ENCODE measurements at places on chromosomes 1 and 21.
A peak's percentile ranks its signal among the peaks of the same experiment; 100 is the strongest.

DNA sequence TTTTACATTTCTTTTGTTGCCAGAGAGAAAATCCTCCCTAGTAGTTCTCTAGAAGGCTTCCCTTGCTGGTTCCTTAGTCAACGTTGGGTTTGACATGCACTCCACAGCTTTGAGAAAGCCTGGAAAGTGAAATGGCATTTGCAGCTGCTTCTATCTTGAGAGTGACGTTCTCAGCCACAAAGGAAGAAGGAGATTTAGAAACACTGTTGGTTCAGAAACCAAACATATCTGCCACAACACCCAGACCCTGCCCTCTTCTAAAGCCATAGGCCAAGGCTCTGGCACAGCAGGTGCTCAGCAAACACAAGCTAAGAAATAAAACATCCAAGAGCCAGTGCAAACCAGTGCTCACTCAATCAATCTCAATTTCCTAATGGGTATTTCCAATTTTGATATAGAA is 121.4 kb downstream of the CCDC185 start:
- no peak for DNase-seq

GRCh38 chr1:23564529-23565122 is 5.3 kb upstream of the ID3 start:
- peak; percentile 47 for DNase-seq

- no peak for DNase-seq
Observed at GRCh38 chr1:64733581-64734286, 11.1 kb upstream of the RAVER2 start.

DNA sequence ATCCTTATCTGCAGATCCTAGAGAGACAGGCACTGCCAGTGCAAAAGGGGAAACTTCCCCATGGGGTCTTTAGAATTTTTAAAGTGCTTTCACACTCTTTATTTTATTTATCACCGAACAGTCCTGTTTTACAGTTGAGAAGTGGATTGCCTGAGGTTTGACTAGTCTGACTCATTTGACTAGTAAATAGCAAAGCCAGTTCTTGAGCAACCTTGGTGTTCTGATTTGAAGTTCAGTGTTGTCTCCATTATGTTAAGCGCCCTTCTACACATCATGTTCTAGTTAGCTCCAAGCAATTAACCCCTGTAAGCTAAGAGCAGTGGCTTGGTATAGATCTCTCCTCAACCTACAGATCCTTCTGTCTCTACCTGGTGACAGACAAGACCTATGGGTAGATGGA is 262.9 kb downstream of the CACNA1E start:
- no peak for DNase-seq

DNA sequence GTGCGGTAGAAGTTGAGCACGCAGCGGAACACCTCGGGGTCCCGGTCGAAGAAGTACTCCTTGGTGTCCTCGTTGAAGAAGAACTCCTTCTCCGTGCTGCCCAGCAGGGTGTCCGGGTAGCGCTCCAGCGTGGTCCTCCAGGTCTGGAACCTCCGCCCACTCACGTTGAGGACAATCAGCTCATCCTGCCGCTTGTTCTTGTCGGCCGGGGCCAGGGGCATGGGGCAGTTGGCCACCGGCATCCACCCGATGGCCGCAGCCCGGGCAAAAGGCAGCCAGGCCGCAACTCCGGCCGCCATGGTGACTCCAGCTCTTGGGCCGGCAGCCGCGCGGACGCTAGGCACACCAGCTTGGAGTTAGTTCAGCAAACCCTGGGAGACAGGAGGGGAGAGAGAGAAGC is 7.0 kb downstream of the KCND3 start:
- no peak for DNase-seq

All from DMS53 (cell line).